Stimulated activated CD8-positive, alpha-beta memory T cell treated with anti-CD3 and anti-CD28 coated beads, Interleukin-4, amount 100 ng/mL, for 1 hour (primary cell): ENCODE measurements at places on chromosomes 12 and 14.

DNA sequence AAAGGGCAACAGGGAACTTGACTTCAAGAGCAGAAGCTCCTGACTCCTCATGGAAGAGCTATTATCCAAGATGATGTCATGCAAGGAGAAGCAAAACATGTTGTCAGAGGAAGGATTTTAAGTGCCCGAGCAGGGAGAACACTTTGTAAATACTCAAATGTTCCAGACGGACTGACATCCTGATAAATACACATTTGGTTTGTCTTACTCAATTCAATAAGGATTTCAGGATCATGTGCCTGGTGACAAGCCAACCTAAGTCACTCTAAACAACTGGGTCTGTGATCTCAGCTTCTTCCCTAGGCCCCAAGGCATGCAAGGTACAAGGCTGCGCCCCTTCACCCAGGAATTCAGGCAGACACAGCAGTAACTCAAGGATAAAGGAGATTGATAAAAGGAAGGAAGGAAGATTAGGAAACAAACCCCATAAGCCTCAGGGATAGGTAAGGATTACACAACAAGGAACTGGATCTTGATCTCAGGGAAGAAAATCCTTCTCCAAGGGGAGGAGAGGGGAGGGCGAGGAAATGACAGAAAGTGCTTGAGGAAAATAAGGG, 26.8 kb upstream of the CEBPE start:
- DNase-seq, result no peak

GRCh38 chr12:42571327-42572009, 18.1 kb downstream of the PRICKLE1 start:
- DNase-seq, result no peak

- no peak for DNase-seq
These were observed 15.3 kb downstream of the TNFRSF1A start for GRCh38 chr12:6326316-6327228.

GRCh38 chr12:106417926-106418910, 60.7 kb downstream of the POLR3B start:
- DNase-seq, result no peak

DNA sequence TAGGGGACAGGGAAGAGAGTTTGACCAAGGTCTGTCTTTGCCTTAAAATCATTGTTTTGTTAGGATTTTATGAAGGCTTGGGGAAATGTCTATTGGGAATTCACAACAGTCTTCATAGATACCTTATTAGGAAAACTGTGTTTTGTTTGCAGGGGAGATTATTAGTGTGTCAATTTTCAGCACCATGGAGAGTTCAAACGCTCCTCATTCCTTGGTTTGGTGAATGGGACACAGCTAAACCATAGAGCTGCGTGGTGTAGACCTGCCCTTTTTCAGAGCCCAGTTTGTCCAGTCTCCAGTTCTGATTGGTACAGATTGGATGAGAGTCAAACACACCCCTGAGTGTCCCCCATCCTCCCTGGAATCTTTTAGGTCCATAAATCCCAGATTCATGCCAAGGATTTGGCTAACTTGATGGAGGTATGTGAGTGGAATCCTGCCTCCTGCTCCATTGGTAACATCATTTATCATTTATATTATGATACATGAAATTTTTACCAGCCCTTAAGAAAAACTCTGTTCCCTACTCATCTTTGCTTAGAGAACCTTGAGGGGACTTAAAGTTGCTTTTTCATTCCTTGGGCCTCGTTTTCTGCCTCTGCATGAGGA, 12.0 kb downstream of the NGDN start:
- no peak for DNase-seq

DNA sequence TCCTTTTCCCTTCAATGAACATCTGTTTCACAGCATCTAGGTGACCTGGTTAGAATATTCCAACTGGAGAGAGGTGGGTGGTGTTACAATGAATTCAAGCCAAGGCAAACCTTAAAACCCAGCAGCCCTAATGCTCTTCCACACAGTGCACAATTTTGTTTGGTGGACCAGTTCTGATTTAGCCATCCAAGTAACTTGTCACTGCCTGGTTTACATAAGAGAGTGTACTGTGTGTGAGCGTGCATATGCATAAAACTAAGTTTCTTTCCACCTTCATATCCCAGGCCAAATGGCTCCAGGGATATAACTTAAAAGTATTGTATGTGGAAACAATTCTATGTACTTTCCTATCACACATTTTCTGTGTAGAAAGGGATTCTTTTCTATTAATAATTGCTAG, 200.4 kb upstream of the FAR2 start:
- DNase-seq, result no peak

GRCh38 chr12:113506867-113507266, 35.2 kb upstream of the LHX5 start:
- no peak for DNase-seq

GRCh38 chr14:100775831-100776591, 49.3 kb downstream of the DLK1 start:
- no peak for DNase-seq

GRCh38 chr12:110451263-110451662, 1.1 kb upstream of the ARPC3 start:
- DNase-seq, result no peak

GRCh38 chr14:96055753-96056508, 16.8 kb downstream of the C14orf132 start:
- DNase-seq, result no peak

DNA sequence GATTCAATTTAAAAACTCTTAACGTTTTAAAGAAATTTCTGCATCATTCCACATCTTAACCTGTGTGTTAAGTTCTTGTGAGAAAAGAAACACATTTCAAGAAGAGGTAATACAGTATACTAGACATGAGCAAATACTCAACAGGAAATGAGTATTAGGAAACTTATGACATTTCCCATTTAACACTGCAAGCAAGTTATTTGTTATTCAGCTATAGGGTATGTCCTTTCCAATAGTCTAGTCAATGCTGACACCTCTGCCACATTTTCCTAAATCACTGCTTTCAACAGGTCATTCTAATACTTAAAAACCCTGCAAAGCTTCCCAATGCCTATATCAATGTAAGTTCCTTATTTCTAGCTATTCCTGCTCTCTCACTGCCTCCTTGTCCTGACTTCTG, 93.1 kb downstream of the DDHD1 start:
- DNase-seq, result no peak

DNA sequence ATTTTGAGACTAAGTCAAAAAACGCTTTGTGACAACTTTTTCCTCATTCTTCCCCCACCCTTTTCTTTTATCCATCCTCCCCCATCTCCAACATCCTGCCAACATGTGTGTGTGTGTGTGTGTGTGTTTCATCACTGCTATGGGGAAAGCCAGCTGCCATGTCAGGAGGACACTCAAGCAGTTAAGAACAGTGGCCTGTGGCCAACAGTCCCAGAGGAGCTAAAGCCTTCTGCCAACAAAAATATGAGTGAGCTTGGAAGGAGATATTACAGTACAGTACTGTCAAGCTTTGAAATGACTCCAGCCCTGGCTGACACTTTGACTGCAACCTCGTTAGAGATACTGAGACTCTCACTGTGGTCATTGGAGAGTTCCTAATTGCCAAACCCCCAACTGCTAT, 5.0 kb upstream of the CSRP2 start:
- no peak for DNase-seq

GRCh38 chr12:113461666-113462065, 10.0 kb downstream of the LHX5 start:
- DNase-seq, result no peak

DNA sequence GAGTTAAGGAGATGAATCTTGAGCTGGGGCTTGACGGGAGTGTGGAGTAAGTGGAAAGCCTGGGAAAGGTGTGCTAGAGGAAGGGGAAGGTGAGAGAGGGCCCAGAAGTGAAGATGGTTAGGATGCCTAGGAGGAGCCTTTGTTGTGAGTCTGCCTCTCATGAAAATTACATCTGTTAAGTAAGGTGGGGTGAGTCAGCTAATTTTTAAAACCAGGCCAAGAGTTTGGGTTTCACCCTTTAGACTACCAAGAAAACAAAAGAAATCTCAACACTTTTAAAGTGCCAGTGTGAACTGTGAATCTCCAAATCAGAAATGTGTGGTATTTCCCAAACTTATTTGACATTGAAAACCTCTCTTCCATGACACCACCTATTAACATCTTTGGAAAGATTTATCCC, 185.2 kb downstream of the CRADD start:
- no peak for DNase-seq

DNA sequence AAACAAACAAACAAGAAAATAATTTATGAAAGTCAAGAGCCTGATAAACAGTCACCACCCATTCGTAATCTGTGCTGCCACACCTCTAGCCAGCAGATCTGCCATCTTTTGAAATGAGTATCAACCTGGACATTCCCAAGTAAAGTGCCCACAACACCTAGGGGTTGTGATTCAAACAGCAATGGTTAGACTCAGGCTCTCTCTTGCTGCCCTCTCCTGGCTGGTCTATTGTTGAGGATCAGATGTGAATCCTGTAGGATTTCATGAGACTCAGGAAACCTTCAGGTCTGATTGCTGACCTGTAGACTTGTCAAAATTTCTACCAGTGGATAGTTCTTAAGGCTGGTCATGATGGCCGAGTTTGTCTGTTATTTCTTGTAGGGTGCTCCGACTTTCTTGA, 26.8 kb downstream of the DGLUCY start:
- no peak for DNase-seq

GRCh38 chr12:57470970-57471656, 8.6 kb downstream of the ARHGAP9 start:
- DNase-seq, result no peak

DNA sequence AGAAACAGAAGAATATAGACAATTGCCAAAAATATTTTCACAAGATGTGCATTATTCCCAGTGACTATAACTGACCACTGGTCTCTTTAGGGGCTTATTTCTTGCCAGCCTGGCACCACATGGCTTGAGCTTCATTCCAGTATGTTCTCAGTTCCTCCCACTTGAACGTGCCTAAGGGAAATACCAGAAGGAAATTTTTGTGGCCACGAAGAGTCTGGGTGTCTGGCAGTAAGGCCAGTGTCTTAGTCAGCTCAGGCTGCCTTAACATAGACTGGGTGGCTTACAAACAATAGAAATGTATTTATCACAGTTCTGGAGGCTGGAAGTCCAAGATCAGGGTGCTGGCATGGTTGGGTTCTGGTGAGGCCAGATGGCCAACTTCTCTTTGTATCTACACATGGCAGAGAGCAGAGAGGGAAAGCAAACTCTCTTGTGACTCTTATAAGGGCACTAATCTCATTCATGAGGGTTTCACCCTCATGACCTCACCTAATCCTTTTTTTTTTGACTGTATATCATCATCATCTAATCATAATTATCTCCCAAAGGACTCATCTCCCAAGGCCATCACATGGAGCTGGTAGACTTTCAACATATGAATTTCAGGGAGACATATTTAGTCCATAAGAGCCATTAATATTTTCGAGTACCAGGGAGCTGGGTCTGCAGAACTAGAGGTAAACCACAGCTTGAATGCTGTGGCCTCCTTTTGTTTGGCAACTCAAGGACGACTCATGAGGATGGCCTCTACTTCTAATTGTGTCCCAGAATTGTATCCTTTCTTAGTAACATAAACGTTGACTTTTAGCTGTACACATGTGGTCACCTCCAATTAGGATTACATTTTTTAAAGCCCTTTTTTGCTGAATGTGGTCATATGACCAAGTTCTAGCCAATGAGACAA, 5.1 kb upstream of the SMOC1 start:
- no peak for DNase-seq

- DNase-seq, result no peak
These were observed 6.2 kb downstream of the CRACR2A start for GRCh38 chr12:3746758-3747157.

DNA sequence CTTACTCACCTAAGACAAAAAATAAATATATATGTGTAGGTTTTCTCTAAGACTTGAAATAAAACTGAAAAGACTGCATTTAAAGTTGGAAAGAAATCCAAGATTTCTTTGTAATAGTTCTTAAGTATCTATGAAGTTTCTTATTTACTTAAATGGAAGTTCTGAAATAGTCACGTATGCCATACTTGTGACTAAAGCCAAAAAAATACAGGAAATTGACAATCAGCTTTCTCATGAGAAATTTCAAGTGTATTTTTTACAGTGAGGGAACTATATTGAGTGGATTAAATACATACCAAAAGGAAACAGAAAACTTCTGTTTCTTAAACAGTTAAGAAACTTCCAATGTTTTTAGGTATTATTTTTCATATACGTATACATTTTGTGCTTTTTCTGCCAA, 188.1 kb downstream of the DPY19L2 start:
- DNase-seq, result no peak

- DNase-seq, result no peak
These were observed 121.2 kb downstream of the RAD51B start for GRCh38 chr14:67940486-67941455.

GRCh38 chr12:8081251-8081920, 688 bp upstream of the NECAP1 start:
- DNase-seq, result no peak

GRCh38 chr12:49519574-49519936, 19.3 kb upstream of the KCNH3 start:
- no peak for DNase-seq

DNA sequence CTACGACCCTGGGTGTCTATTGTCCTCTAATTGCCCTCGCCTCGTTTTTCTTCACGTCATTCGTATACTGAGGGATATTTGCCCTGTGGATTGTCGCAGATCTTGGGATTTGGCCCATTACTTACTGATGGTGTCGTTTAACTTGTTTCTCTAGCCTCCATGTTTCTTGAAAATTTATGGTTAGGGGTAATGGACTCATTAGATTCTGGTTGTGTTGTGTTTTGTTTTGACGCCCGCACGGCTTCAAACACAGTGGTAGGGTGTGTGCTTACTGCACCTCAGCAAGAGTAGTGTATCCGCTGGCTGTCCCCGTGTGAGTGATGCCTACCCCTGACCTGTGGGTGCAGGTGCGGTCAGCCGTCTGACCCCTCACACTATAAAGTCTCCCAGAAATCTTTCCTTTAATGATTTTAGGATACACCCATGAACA, 874 bp upstream of the RNU6-8 start:
- DNase-seq, result no peak

DNA sequence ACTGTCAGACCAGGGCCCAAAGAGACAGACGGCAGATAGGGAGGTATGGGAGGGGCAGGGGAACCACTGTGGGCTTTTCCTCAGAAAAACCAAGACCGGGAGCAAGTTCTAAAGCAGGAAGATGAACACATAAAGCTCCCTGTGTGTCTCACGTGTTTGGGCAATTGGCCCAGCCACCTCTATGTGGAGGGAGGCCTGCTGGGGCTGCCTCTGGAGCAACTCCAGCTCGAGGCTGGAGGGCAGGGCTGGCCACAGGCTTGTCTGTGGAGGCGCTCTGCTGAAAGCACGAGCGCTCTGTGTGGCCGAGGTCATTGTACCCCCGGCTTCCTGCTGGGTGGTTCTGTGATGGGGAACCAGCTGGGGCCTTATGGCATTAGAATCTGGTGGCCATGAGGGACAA, 36.4 kb downstream of the TRAFD1 start:
- no peak for DNase-seq

DNA sequence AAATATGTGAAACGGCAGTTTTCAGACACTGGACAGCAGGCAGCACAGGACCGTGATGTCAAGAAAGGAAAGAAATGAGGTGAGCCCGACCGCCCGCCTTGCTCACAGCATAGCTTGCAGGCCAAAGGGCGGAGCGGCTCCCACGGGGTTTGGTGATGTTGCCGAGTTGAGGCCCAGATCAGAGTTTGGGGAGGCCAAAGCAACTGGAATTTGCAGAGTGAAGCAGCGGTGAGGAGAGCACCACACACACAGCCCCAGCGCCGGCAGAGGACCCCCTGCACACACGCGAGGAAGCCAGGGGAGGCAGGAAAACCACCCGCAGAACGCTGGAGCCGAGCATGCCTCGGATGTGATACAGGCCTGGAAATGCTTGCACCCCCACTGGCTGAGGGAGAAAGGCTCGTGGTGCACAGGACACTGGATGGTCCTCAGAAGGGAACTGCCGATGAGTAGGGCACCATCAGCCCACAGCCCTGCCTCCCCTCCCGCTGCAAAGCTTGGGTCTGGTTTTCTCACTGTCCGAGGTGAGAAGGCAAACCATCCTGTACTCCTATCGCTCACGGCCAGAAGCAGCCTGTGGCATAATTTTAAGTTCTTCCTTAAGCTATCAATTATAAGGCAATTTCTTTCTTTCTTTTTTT, 25.7 kb upstream of the PLD4 start:
- no peak for DNase-seq
